Esophagus (tissue), 2 donors: ENCODE measurements at places on chromosomes 7 and 10. TPM values are rescaled to one million over a fixed set of nuclear protein-coding genes. Genes with fewer than 3 reads are reported as not detected.

The SCART1 gene
- polyA plus RNA-seq: 0.90 TPM

The CYP2C8 gene
- 0.33 TPM for polyA plus RNA-seq

The IFIT1B gene
- polyA plus RNA-seq: not detected

The TRPV6 gene
- polyA plus RNA-seq: 2.5 TPM

The NHLRC2 gene
- polyA plus RNA-seq: 3.2 TPM

The GPR37 gene
- polyA plus RNA-seq: 3.6 TPM

The SPDYE2B gene
- not detected for polyA plus RNA-seq

The MYOZ1 gene
- polyA plus RNA-seq: 3.1 TPM

The HABP2 gene
- polyA plus RNA-seq: not detected

The HOXA13 gene
- not detected for polyA plus RNA-seq

The CFAP69 gene
- 3.1 TPM for polyA plus RNA-seq

The GRM3 gene
- polyA plus RNA-seq: 0.02 TPM

The ITPRID1 gene
- polyA plus RNA-seq: not detected

The STAG3 gene
- polyA plus RNA-seq: 0.25 TPM

The ZNF862 gene
- polyA plus RNA-seq: 3.9 TPM

The HOXA1 gene
- 1.5 TPM for polyA plus RNA-seq

The NKX1-2 gene
- polyA plus RNA-seq: 0.33 TPM

The NUTM2E gene
- not detected for polyA plus RNA-seq

The ANXA11 gene
- 155 TPM for polyA plus RNA-seq
